ENCODE measurements at places on chromosomes 11 and 22. TPM values are rescaled to one million over a fixed set of nuclear protein-coding genes. Genes with fewer than 3 reads are reported as not detected.

- no peak for DNase-seq
These were observed 25.4 kb upstream of the SORL1 start for GRCh38 chr11:121426476-121427399.

- DNase-seq, result no peak
These were observed 20.1 kb downstream of the CSRP3 start for GRCh38 chr11:19181531-19182261.

DNA sequence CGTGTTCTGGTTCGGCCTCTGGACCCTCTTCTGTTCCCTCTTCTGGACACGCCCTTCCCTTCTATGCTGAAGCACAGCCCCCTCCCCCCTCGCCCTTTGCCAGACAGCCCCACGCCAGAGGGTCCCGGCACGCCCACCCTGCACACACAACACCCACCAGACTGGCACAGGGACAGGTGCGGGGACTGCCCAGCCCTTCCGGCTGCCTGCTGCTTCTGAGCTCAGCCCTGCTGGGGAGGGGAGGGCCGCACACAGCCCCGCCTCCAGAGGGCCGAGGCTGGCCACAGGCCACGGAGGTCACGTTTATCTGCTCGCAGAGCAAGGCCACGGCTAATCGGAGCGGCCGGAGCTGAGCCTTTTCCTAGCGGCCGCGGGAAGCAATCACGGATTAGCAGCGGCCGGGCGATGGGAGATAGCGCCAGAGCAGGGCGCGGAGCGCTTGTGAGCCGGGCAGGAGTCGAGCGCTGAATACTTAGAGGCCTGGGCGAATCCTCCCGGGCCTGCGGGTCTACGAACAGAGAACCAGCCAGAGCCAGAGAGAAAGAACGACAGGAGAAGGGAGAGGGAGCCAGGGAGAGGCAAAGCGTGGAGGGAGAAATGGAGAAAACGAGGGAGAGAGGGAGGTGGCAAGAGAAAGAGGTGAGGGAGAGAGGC is 21.5 kb downstream of the OTUB1 start:
- DNase-seq, result no peak

DNA sequence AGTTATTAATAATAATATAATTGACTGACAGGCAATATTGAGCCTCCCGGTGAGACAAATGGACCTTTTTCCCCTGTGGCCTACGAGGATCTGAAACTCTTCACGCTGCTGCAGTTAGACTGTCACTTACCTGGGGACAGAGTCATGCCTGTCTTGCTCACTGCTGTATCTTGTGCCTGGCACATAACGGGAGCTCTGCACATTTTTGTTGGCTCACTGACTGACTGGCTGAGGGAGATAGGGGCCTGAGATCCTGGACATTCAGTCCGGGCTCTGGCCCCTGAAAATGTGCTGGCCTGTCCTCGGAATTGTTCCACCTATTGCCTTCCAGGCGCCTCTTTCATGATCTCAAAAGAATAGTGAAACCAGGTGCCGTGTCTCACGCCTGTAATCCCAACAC is 743 bp upstream of the CD3D start:
- DNase-seq, result no peak

DNA sequence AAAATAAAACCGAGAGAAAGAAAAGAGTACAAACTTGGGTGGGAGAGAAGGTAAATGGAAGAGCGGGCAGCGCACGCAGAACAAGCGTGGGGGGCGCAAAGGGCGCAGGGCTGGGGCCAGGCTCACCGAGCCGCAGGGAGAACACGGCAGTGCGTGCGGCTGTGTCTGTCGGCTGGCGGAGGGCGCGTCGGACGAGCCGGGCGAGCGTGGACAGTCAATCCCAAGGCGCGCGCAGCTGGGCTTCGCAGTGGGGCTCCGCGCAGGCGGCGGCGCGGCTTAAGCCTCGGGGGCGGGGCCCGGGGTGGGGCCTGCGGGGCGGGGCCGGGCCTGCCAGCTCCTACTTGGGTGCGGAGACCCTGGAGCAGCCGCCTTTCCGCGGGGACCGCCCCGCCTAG is at the start of gene UCP2:
Gene UCP2 (minus strand): TSS at position 249 of the 395 bp plus-strand sequence. CDS start 4,465 bp downstream, outside the sequence.
- peak; percentile 89 for DNase-seq

DNA sequence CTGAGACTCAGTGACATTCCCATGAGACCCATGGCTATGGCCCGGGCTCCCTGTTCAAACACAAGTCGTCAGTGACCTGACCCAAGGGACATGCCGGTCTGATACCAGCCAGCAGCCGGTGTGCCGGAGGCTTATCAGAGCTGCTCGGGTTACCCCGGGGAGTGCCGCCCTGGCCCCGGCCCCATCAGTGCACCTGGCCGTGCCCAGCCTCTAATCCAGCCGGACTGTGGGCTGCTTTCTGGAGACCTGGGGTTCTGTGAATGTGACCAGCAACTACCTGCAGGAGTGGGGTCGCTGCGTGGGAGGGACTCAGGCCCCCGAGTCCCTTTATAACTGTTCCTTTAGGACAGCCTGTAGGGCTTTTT is 52.7 kb downstream of the LINC01488 start:
- DNase-seq, result no peak

DNA sequence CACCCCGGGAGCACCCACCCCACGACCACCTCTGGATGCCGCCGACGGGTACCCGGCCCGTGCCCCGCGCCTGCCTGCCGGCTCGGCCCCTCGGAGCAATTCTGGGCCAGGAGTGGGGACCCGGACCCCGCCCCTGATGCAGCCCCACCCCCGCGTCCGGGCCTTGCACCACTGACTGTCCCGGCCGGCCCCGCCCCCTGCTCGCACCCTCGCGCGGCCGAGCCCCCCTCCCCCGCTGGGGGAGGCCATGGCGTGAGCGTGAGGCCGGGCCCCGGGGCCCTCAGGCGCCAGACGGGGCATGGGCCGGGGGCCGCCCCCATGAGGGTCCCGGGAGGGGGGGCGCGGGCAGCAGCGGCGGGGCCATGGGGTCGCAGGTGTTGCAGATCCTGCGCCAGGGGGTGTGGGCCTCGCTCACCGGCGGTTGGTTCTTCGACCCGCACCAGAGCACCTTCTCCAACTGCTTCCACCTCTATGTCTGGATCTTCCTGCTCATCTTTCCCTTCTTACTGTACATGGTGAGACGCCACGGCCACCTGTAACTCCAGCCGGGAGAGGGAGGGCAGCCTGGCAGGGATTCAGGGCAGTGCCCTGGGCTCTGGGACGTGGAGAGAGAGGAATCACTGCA is 486 bp downstream of the PCNX3 start:
- DNase-seq, result no peak

DNA sequence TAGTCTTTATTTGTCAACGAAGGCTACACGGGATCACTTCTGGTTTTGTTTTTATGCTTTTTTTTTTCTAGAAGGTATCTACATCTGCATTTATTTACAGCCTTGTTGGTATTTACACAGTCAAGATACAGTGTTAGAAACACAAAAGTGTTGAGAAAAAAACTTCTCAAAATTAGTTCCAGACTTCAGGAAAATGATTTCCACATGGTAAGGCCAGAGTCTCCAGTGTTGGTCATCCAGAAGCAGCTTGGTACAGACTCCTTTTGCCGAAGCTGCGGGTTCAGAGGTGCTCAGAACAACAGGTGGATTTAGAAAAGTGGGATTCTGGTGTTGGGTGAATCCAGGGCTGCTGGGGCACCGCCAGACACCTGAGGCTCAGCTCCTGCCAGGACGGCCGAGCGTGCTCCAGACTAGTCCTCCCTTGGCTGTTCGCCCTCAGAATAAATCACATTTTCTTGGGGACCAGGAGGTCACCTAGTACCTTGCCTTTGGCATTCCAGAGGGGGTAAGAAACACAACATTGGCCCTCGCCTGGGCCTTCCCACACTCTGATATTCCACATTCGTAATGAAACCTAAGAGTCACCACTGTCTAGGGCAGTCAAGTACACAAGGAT is 78.7 kb upstream of the NARS2 start:
- peak; percentile 59 for DNase-seq

GRCh38 chr11:18890615-18891014 is 48.6 kb downstream of the MRGPRX1 start:
- DNase-seq, result no peak

DNA sequence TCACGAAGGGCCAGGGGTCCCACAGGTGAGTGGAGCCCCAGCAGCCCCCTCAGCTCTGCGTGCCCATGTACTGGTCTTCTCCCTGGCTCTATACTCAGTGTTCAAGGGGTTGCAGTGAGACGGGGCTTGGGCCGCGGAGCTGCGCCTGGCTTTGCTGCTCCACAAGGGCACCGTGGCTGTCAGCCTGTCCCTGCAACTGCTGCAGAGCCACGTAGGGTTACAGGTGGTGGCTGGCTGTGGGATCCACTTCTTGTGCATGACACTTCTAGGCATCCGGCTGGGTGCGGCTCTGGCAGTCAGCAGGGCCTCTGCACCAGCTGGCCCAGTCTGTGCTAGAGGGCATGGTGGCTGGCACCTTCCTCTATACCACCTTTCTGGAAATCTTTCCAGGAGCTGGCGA is 14.3 kb downstream of the MTFP1 start:
- DNase-seq, result no peak

DNA sequence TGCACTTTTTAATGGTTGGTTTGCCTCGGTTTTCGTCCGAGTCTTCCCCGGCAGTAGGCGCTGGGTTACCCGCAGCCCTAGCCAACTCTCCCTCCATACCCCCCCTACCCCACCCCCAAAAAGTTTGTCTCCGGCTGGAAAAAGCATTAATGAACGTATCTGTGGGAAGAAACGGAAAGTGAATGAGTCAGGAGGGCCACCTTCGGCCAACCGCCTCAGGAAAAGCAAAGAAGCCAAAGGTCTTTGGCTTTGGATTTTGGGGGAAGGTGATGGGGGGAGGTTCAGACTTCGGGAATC is 508 bp upstream of the FLI1 start:
- DNase-seq, result no peak

DNA sequence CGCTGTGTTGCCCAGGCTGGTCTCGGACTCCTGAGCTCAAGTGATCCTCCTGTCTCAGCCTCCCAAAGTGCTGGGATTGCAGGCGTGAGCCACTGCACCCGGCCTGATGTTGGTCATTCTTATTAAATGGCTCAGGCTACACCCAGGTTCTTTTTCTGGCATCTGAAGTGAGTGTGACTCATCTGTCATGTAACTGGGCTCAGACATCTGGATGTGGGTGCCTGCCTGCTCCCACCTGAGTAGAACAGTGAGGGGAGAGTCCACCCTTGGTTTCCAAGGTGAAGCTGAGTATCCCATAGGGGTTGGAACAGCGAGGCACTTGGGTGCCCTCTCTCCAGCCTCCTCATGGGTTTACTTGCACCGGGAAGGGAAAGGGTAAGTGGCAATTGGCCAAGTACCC is 36.7 kb upstream of the EIF3D start:
- no peak for DNase-seq

DNA sequence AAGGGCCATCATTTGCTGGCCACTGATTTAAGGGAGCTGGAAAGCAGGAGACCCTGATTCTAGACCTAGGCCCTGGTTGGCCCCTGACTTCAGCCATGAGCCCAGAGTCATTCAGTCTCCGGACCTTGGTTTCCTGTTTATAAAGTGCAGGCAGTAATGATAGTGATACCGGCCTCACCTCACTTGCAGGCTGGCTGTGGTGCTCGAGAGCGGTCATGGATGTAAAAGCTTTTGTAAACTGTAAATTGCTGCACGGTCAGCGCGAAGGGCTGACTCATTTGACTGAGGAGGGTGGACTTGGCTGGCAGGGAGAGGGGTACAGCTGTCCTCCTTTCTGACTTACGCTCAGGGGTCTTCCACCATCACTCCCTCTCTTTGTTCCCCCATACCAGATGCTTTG is 37.4 kb downstream of the FBLN1 start:
- no peak for DNase-seq

DNA sequence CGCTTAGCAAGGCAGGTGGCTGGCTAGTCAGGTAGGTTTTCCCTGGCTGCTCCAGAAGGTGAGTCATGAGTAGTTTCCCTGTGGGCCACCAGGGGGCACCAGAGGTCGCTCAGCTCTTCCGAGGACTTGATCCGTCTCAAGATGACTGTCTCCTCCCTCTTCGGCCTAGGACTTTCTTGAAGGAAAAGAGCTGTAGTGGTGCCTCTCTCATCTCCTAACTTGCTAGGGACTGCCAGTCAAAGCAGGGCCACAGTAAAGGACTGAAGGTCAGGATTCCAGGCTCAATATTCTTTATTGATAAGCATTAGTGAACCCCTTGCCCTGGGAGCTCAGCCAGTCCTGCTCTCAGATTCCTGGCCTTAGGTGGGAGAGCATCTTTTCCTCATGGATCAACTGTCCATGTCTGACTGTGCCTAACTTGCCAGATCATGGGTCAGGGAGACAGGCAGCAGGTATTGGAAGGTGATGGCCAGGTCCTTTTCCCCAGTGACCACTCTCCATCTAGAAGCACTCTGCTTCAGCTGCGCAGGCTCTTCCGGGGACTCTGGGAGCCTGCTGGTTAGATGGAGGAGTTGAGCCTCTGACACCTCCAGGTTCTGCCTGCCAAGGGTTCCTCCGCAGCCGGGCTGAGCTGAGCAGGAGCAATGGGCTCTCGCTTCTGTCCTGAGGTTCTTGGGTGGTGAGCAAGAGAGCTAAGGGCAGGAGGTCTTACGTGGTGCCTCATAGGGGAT is 1.9 kb downstream of the POLD4 start:
- no peak for DNase-seq

The VPREB1 gene
- total RNA-seq, result not detected

The MIAT gene
- 3.3 TPM for total RNA-seq

The KRTAP5-9 gene
- not detected for total RNA-seq

The MS4A6E gene
- not detected for total RNA-seq

The PRR33 gene
- not detected for total RNA-seq

The BACE1-AS gene
- 10.9 TPM for total RNA-seq

The SLC29A2 gene
- 2.0 TPM for total RNA-seq

The FOLR2 gene
- not detected for total RNA-seq

The CDC42EP2 gene
- 23.1 TPM for total RNA-seq
